ENCODE measurements at places on chromosomes 11 and 22. TPM values are rescaled to one million over a fixed set of nuclear protein-coding genes. Genes with fewer than 3 reads are reported as not detected.
A peak's percentile ranks its signal among the peaks of the same experiment; 100 is the strongest.

The KBTBD4 gene
- 25.6 TPM for polyA plus RNA-seq

DNA sequence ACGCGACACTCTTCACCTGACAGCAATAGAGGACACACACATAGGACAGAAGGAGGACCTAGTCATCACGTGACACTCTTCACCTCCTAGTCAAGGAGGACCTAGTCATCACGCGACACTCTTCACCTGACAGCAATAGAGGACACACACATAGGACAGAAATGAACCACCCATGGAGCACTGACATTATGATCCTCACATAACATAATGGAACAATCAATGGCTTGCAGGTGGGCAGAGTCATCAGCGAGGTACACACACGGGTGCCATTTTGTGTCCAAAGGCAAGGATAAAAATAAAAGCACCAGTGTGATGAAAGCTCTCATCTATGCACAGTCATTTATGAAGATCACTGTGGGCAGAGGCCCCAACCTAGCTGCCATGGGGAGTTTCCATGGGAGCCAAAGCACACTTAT, 354.7 kb downstream of the LARGE1 start:
- no peak for DNase-seq

GRCh38 chr22:34036931-34037330, 116.7 kb upstream of the LARGE1 start:
- DNase-seq: peak; percentile 24

DNA sequence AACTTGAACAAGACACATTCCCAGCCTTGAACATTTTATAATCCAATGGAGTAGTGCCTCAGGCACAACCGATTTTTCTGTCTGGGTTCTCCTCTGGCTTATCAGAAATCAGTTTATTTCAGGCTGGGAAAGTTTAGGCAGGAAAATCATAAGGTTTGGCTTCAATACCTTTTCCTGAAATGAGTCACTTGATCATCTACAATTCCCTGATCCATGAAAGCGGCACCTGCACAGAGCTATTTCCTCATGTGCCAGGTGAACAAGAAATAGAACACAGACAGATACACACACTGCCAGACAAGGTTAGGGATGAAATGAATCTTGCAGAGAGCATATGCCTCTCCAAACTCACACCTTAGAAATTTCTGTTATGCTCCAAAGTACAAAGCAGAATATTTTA, 106.7 kb upstream of the OR9G4 start:
- no peak for DNase-seq

DNA sequence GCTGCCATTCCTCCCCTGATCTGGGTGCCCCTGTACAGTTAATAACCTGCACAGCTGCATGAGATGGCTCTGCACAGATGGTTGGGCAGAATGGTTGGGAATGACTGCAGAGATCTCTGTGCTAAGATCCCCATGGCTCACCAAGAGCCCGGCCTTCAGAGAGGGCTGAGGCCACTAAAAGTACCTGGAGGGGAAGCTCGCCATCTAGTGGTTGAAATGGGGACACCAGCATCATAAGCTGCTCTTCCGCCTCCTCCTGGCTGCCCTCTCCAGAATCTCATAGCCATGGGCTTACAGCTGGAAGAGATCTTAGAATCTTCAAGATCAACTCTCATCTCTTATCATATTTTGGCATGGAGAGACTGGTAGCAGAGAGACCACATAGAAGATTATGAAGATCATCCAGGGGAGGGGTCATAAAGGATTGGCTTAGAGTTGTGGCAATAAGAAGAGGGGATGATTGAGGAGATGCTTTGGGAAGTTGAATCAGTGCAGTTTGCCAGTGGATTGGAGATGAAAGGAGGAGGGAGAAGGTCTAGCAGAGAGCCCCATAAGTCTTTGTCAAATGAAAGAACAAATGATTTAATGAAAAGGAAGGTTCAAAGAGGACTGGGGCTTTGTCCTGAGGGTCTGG, 22.0 kb upstream of the TLCD5 start:
- DNase-seq: no peak

GRCh38 chr22:34414467-34415440, 494.5 kb upstream of the LARGE1 start:
- DNase-seq: peak; percentile 79

The MMP13 gene
- not detected for polyA plus RNA-seq

The FGF3 gene
- polyA plus RNA-seq: not detected

DNA sequence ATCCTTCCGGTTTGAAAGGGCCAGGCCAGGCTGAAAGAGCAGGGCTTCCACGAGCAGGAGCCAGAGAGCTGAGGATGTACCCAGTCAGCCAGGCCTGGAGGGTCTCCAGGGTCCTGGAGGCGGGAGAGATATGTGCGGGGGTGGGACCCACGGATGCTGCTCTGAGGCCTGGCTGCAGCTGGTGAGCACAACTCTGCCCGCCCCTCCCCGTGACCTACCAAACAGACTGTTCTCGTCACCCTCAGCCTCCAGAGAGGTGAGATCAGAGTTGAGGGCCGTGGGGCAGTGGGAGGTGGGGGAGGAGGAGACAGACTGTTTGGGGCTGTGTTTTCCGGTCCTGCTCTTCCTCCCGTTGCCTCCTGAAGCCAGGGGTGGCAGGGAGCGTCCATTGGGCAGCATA, 42.2 kb downstream of the TRIOBP start:
- DNase-seq: no peak

- no peak for DNase-seq
Observed at GRCh38 chr22:45208696-45208992, 32.0 kb downstream of the KIAA0930 start.

The PRMT3 gene
- polyA plus RNA-seq: 17.3 TPM

GRCh38 chr11:130369713-130370112, 55.0 kb upstream of the ZBTB44 start:
- DNase-seq: no peak

DNA sequence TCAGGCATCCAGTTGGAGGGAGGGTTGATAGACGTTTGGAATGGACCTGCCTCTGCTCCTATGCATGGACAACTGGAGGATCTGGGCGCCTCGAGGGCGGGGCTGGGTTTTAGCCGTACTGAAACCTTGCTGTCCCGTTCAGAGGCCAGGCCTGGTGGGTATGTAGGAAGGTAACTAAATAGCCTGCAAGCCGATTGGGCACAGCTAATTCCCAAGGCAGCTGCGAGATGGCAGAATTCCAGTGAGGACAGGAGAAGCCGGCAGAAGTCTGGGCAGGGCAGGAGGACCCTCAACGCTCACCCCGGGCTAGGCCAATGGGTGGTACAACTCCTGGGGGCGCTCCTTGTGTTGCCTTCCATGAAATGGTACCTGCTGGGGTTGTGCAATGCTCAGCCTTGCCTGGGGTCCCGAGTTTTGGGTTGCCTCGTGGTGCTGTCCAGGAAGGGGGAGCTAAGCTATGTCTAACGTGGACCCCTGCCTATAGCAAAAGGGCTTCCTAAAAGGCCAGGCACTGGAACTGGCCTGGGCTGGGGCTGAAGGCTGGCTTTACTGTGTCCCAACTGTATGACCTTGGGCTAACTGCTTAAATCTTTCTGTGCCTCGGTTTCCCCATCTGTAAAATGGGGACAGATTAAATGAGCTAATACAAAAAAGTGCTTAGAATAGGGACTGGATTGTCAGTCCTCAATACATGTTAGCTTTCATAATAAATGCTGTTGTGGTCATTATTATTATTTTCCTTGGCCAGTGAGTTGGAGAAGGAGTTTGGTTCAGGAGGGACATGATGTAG, 30.1 kb upstream of the CD82 start:
- DNase-seq: no peak

DNA sequence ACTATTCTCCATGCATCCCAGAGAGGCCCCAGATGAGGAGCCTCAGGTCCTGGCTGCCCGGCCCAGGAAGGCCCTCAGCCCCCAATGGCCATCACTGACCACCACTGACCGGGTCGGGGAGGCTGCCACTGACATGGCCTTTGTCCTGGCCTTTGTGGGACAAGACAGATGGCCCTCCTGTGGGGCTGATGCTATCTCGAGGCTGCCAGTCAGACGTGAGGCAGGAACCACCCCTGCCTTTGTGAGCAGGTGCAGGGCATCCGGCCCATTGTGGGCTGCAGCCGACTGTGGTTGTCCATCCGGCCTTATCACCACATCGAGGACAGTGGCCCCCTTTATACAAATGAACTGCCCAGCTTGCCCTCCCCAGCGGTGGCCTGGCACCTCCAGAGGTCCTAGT, 5.5 kb downstream of the GP1BB start:
- DNase-seq: no peak

DNA sequence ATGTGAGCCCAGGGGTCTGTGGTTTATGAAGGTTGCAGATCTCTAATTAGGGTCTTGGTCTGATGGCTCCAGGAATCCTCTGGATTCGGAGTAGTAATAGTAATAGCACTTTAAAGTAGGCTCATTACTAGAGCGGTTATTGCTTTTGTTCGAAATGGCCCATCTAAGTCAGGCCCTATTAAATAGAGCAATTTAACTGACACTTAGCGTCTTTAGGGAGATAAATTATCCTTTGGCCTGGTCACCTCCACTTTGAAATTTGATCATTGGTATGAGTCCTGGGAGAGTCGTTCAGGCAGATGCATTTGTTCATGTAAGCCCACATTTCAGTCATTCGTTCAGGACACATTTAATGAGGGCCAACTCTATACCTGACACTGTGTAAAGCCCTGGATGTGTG, 54.8 kb downstream of the LDLRAD3 start:
- DNase-seq: no peak

The SMIM38 gene
- 0.37 TPM for polyA plus RNA-seq

GRCh38 chr22:38419121-38419857, 35.7 kb downstream of the KCNJ4 start:
- DNase-seq: no peak

GRCh38 chr11:93279851-93280347, 50.6 kb upstream of the DEUP1 start:
- DNase-seq: peak; percentile 46

GRCh38 chr11:71102251-71102995, 150.0 kb downstream of the SHANK2 start:
- DNase-seq: no peak

The CCDC188 gene
- 1.2 TPM for polyA plus RNA-seq

GRCh38 chr11:35823742-35824298, 120.0 kb upstream of the LDLRAD3 start:
- no peak for DNase-seq

DNA sequence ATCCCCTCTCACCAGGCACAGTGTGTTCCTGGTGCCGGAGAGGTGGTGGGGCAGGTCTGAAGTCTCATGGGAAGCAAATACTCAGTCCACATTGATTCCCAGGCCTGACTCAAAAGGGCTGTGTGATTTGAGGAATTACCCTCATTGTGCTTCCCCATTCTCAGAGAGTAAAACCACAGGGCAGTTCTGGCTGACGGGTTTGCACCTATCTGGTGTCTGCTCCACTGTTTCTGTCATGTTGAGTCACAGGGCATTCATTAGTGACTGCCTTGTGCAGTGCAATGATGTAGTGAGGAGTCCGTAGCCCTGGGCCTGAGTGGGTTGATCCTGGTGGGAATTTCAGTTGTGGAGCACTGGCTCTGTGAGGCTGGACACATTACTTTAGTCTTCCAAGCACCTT, 85.2 kb upstream of the ARHGAP20 start:
- no peak for DNase-seq

GRCh38 chr11:36278531-36279282, 10.5 kb downstream of the COMMD9 start:
- DNase-seq: no peak

DNA sequence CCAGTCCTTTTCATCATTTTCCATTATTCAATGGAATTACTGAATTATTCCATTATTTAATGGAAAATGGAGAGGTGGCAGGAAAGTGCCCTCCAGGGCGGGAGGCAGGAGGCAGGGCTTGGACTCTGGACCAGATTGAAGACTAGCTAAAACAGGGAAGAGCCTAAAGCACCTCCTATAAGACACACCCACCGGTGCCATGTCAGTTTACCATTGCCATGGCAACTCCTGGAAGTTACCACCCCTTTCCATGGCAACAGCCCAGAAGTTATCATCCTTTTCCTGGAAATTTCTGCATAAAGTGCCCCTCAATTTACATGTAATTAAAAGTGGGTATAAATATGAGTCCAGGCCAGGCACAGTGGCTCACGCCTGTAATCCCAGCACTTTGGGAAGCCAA, 443.7 kb downstream of the TBC1D22A start:
- no peak for DNase-seq

GRCh38 chr11:126072141-126072741, 9.6 kb upstream of the CDON start:
- DNase-seq: no peak

DNA sequence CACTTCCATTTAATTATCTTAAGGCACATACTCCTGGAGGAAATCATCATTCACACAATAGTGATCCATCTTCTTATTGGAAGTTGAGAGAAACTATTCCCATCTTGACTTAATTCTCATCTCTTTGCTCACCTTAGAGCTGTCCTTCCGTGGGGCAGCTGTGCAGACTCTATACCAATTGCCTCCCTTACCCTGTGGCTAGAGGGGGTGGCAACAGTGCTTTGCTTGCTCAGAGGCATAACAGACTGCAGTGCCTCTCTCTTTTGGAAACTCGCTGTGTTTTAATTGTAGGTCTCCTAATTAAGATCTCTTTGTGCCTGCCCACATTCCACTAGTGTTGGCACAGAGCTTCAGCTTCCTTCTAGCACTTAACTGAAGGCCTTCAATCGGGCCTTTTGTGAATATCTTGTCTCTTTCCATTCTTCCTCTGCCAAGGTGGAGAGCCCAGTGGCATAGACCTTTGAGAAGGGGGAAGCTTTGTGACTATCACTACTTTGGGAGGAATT, 5.5 kb downstream of the KMT2A start:
- DNase-seq: no peak

The DAGLA gene
- 4.8 TPM for polyA plus RNA-seq

The MAPK8IP1 gene
- 11.5 TPM for polyA plus RNA-seq

The TEX12 gene
- polyA plus RNA-seq: 0.22 TPM

The TREH gene
- 0.78 TPM for polyA plus RNA-seq

DNA sequence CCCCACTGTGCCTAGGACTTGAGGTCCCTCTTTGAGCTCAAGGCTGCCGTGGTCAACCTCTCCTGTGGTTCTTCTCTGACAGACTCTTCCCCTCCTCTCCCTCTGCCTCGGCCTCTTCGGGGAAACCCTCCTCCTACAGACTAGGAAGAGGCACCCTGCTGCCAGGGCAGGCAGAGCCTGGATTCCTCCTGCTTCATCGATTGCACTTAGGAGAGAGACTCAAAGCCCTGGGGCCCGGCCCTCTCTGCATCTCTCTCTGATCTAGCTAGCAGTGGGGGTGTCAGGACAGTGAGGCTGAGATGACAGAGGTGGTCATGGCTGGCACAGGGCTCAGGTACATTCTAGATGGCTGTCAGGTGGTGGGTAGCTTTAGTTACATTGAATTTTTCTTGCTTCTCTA, 63.6 kb upstream of the EMID1 start:
- no peak for DNase-seq

- DNase-seq: no peak
Observed at GRCh38 chr11:48087974-48088681, 107.8 kb downstream of the PTPRJ start.

The TCF20 gene
- 29.1 TPM for polyA plus RNA-seq

DNA sequence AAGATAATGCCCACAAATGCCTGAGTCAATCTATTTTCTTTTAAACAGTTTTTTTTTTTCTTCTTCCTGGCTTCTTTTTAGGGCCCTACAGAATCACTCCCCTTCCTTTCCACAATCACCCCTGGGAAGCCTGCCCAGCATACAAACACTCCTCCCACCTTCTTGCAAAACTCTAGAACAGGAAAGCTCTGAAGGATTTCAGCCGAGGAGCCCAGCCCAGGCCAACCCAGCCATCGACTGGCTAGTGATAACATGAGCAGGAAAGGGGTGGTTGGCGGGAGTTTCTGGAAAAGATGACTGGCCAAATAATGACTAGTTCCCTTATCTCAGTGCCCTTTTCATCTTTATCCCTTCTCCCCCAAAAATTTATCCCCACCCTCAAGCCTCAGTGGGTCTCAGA, 68.2 kb downstream of the USP35 start:
- DNase-seq: no peak

The FXYD6 gene
- polyA plus RNA-seq: 137 TPM

The OR8B8 gene
- 0.07 TPM for polyA plus RNA-seq

- DNase-seq: no peak
Observed at GRCh38 chr11:8070417-8071115, 10.4 kb upstream of the TUB start.
